ENCODE measurements at places on chromosomes 4 and X.

- DNase-seq: no peak
Measured at GRCh38 chr4:102783006-102783405, 22.2 kb upstream of the MANBA start.

- no peak for DNase-seq
Measured at GRCh38 chr4:1166509-1167243, 5.7 kb downstream of the SPON2 start.

DNA sequence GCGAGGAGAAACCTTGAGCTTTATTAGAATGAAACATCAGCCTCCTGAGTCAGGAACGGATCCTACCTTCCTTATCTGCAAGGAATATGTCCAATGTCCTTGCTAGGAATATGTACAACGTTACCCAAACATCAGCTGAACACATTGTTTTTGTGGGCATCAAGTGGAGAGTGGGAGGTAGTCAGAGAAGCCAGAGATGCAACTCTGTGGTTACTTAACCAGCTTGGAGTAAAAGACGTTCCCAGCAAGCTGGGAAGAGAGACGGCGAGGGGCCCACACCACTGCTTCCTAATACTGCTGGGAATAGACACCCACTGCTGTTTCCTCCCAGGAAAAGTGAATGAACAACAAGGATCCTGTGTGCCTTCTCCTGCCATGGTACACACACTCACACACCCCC lies 74.4 kb upstream of the PLAC1 start:
- no peak for DNase-seq

GRCh38 chr4:110104661-110105060 lies 93.8 kb downstream of the ELOVL6 start:
- no peak for DNase-seq

- no peak for DNase-seq
Measured at GRCh38 chr4:8370106-8370787, 70.3 kb downstream of the ACOX3 start.

DNA sequence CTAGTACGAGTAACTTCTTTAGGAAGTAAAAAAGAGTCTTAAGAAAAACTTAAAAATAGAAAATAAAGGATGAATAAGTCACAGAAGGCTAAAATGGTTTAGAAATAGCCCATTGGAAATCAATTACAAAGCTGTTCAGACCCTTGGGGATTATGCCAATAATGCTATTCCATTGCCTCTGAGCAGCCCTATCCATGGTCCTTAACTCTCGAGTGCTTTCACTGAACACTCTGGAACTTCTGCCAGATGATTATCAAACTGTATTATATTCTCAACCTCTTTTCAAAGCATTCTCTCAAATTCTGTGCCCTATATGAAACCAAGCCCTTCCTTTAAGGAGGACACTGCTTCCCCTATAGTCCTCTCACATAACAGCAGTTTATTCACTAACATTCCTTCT lies 17.0 kb downstream of the SLC9B1 start:
- no peak for DNase-seq

- DNase-seq: no peak
Measured at GRCh38 chrX:37701588-37701987, 16.0 kb downstream of the XK start.

All from stimulated activated CD8-positive, alpha-beta memory T cell treated with anti-CD3 and anti-CD28 coated beads, Interleukin-7, amount 100 ng/mL, for 4 hours (primary cell).